Mononuclear cell (primary cell): ENCODE measurements at places on chromosomes 2 and 18. TPM values are rescaled to one million over a fixed set of nuclear protein-coding genes. Genes with fewer than 3 reads are reported as not detected.

Gene KCNS3
- not detected for total RNA-seq

Gene IDH1
- 6.7 TPM for total RNA-seq

Gene ABCG8
- total RNA-seq = not detected

Gene EFR3B
- total RNA-seq = under 0.01 TPM

Gene CNTNAP5
- total RNA-seq = not detected

Gene RAB11FIP5
- total RNA-seq = 14.5 TPM

Gene DNAH7
- 0.10 TPM for total RNA-seq

Gene COLEC12
- total RNA-seq = 0.21 TPM

Gene TMEM247
- not detected for total RNA-seq

Gene ROCK2
- 8.5 TPM for total RNA-seq
